ENCODE measurements at places on chromosomes 4 and X.

- DNase-seq: no peak
These were observed 9.6 kb upstream of the EXOSC9 start for GRCh38 chr4:121791481-121791880.

DNA sequence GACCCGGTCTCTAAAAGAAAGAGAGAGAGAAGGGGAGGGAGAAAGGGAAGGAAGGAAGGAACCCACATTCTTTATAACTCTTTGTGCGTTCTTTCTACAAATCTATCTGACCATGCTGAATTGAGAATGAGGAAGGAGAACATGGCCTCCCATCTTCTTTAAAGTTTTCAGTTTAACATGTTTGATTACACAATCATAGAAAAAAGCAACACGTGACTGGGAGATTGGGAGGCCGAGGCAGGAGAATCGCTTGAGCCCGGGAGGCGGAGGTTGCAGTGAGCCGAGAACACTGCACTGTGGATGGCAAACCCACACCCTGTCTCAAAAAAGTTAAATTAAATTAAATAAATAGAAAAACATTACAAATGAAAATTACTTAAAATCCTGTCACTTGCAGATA lies 254.5 kb downstream of the RAPGEF2 start:
- no peak for DNase-seq

DNA sequence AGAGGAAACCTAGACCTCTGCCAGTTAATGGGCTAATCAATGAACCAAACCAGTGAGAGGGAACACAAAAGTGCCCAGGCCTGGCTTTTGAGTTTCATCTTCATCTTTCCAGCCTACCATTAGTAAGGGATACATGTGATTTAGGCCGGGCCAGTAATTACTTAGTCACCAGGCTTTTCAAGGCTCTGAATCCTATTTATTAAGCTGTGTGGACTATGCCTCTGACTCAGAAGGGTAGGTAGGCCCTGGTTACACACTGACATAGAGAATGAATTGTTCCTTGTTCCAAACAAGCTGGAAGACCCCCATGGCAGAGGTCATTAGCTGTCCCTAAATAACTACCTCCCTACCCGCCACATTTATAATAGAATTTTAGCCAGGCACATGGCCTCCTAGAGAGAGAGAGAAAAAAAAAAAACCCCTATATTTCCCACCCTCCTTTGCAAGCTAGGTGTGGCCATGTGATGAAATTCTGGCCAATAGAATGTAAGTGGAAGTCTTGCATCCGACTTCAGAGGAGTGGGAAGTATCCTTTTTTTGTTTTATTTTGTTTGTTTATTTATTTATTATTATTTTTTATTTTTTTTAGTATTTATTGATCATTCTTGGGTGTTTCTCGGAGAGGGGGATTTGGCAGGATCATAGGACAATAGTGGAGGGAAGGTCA lies 112.3 kb upstream of the BCOR start:
- no peak for DNase-seq

- DNase-seq: no peak
These were observed 50.0 kb upstream of the TBC1D9 start for GRCh38 chr4:140806163-140806562.

GRCh38 chrX:68666580-68666979 lies 19.1 kb downstream of the STARD8 start:
- DNase-seq: no peak

- DNase-seq: no peak
These were observed 627 bp downstream of the CDKN2AIP start for GRCh38 chr4:183445097-183445428.

DNA sequence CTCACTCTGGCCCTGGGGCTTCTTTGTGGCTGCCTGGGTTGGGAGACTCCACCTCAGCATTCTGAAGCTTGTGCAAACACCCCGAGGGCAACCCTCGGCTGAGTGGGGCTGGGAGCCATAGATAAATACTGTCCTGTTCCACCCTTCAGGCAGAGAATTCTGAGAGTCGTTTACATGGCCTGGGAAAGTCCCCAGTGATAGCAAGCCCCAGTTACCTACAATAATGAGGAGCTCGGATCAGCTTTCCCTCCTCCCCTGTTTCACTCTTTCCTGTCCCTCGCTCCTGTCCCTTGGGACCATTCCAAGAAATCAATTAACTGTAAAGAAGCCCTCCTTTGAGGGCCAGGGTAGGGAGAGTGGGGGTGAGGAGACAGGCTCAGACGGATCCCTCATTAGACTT lies 31.6 kb upstream of the DDX3X start:
- no peak for DNase-seq

- DNase-seq: no peak
These were observed 44.8 kb downstream of the PJA1 start for GRCh38 chrX:69120476-69120875.

GRCh38 chr4:96483308-96484030 lies 643.6 kb downstream of the PDHA2 start:
- no peak for DNase-seq

DNA sequence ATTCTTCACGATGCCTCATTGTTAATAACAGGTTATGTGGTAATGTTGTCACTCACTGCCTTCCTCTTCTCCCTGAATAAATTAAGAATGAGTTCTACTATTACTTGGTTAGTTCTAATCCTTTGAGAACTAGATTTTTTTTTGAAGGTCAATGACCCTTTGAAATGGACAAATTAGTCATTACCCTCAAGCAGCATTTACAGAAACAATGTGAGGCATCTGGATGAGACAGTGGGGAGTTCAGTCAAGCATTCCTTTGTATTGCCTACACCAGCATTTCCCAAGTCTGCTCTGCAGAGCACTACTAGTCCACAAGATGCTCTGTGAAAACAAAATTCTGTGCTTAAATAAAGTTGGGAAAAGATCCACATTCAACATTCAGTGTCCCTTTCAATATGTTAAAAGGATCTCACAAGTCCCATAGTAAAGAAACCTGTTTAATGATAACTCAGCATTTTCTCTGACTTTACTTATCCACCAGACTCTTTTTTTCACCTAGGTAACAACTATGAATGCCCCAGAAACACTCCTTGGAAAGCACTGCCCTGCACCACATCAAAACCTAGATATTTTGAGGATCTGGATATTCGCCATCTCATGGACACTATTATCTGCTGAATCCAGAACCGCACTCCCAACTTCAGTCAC lies 60.6 kb downstream of the CHRDL1 start:
- no peak for DNase-seq

- no peak for DNase-seq
These were observed 16.5 kb downstream of the KLHL13 start for GRCh38 chrX:118100091-118100490.

GRCh38 chr4:181909368-181909767 lies 333.8 kb upstream of the TENM3 start:
- DNase-seq: no peak

DNA sequence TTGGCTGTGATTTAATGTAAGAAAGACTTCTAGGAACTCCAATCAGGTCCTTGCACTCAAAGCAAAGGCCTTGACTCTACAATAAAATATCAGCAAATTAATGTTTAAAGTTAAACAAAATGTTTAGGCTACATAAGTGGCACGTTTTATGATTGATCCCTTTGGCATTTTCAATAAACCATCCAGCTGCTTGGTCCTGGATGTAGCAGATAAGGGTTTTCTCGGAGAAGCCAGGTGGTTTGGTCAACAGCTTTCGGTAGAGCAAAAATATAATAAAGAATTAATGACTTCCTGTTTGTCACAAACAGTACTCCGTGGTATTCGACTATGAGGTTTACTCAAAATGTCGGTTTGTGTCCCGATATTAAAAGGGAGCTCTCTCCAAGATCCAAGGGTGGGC lies 95.8 kb downstream of the GEMIN8 start:
- DNase-seq: no peak

GRCh38 chr4:110361921-110362320 lies 114.0 kb upstream of the ENPEP start:
- no peak for DNase-seq

GRCh38 chr4:185597532-185598188 lies 62.4 kb upstream of the PDLIM3 start:
- DNase-seq: peak; percentile 54

DNA sequence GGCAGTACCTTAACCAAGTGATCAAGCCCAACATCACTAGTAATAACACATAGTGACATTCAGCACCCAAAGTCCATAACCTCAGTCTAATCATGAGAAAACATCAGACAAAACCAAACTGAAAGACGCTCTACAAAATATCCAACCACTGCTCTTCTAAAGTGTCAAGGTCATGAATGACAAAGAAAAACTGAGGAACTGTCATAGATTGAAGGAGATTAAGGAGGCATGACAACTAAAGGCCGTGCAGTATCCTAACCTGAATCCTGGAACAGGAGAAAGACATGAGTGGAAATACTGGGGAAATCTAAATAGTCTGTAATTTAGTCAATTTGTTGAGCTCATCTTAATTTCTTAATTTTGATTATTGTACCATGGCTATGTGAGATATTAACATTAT lies 38.2 kb upstream of the EXOC1L start:
- DNase-seq: no peak

- DNase-seq: no peak
These were observed 2.2 kb downstream of the TREX2 start for GRCh38 chrX:153443476-153444332.

DNA sequence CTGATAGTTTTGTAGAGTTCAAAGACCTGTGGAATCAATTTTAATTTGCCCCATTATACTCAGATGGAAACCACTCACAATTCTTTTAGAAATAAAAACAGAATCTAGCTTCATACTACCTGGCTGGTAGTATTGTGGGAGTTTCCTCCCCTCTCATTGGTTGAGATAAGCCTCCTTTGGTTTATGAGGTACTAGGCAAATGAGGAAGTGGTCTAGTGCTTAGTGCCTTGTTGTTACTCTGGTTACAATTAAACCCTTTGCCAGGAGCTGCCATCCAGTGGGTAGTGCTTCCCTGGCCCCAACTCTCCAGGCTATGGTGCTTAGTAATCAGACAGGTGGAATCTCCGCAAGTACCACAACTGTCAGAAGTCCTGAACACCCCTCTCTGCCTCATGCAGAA lies 118.3 kb downstream of the CDKL5 start:
- DNase-seq: no peak

DNA sequence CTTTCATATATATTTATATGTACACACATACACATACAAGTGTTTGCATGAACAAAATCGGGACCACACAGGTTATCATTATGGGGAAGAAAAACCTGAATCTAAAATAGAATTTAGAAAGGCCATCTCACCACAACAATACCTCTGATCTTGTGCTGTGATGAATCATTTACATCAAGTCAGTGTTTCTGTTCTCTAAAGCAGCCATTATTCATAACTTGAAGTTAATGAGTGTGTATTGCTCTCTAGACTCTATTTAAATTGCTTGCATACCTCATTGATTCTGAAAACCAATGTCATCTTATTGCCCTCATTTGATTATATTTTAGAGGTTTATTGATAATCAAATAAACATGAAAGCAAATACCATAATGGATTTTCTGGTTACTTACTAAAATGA lies 71.6 kb downstream of the FAM114A1 start:
- no peak for DNase-seq

DNA sequence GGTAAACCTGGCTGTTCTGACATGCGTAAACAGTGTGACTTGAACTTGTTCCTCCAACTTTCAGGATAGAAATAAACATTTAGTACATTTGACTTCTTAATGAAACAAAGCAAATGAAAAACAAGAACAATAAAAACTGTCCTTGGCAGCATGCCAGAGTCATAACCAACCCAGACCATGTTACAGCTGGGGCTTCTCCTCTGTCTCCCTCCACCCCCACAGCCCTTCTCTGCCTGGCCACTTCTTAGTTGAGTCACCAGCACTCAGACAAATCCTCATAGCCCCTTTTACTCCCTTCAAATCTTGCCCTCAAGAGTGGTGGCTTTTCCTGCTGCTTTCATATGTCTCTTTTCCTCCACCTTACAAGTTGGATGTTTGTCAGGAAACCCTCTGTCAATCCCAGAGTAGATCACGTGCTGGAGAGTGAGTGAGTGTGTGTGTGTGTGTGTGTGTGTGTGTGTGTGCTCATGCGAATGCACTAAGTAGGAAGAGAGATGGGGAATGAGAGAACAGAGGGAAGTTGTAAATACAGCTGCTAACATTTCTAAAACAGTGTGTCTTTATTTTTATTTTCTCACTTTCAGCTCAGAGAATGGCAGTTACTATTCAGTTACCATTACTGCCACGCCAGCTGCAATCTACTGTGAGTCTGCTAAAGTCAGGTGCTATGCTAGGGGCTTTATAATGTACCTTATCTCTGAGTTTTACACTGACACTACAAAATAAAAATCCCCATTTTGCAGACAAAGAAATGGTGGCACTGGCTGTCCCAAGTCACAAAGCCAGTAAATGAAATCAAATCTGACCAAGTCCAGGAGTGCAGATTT lies 15.0 kb downstream of the SCARB2 start:
- DNase-seq: no peak

DNA sequence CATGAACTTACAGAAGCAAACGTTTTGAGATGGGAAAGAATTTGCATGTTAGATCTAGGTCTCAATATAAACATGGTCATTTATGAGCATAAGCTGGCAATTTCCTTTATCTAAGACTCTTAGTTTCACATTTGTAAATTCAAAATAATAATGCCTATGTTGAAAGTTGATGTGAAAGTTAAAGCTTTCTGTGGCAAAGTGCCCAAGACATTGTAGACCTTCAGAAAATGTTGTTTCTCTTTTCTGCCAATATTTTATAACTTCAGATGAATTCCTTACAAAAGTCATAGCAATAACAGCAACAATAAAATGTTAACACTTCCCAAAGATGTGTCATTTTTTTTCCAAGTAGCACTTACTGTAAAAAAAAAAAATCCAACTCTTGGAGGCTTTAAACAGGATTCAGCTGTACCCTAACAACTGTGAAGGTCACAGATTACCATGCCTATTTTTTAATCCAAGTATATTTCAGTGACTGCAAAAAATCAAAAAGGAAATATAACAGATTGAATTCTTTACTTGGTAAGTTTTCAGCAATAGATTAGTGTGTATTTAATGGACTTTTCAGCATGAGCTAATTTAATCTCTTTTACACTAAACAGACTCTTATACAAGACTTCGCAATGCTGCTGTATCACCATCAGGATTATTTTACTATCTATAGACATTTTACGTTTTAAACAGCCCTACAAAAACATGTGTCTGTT lies 206.5 kb upstream of the PDE5A start:
- no peak for DNase-seq
